ENCODE measurements at places on chromosomes 16 and 17. TPM values are rescaled to one million over a fixed set of nuclear protein-coding genes. Genes with fewer than 3 reads are reported as not detected.

SYCE1L gene
- not detected for total RNA-seq

DNA sequence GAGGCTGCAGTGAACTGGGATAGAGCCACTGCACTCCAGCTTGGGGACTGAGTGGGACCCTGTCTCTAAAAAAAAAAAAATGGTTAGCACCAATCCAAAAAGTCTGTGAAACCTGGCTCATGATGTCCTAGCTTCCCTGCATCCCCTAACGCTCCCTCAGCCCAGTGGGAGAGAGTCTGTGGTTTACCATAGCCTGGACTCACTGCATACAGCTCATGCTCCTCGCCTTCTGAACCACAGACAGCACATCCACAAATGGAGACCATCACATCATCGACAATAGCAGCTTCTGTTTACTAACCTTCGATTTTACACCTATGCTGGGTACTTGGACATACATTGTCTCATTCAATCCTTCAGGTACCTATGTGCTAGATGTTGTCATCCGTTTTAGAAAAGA lies 43.6 kb downstream of the NLRC5 start:
- no peak overlapping the region for H3K4me3 ChIP-seq
- no peaks in the 10 kb centered on the region for H3K27me3 ChIP-seq
- DNase-seq: no peak
- H3K27ac ChIP-seq: no peak overlapping the region
- peaks cover 15% of the 10 kb centered on the region for H3K36me3 ChIP-seq

DNA sequence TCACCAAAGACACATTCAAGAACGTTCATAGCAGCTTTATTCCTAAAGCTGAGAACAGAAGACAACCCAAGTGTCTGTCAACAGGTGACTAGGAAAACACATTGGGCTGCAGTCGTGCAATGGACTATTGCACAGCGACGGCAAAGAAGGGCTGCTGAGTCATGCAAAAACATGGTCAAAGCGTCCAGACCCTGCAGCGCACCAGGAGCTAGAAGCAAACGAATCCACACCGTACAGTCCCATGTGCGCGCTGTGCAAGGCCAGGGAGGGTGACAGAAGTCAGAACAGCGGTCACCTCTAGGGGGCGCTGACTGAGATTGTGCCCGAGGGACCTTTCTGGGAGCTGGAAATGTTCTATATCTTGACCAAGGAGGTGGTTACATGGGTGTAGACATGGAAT lies 266.4 kb downstream of the MAF start:
- no peaks in the 10 kb centered on the region for H3K4me1 ChIP-seq
- H3K27me3 ChIP-seq: no peaks in the 10 kb centered on the region

- no peak overlapping the region for H3K27ac ChIP-seq
- no peak overlapping the region for H3K4me3 ChIP-seq
- DNase-seq: no peak
- H3K27me3 ChIP-seq: no peaks in the 10 kb centered on the region
These were observed 20.2 kb downstream of the AP2B1 start for GRCh38 chr17:35607239-35607847.

DNA sequence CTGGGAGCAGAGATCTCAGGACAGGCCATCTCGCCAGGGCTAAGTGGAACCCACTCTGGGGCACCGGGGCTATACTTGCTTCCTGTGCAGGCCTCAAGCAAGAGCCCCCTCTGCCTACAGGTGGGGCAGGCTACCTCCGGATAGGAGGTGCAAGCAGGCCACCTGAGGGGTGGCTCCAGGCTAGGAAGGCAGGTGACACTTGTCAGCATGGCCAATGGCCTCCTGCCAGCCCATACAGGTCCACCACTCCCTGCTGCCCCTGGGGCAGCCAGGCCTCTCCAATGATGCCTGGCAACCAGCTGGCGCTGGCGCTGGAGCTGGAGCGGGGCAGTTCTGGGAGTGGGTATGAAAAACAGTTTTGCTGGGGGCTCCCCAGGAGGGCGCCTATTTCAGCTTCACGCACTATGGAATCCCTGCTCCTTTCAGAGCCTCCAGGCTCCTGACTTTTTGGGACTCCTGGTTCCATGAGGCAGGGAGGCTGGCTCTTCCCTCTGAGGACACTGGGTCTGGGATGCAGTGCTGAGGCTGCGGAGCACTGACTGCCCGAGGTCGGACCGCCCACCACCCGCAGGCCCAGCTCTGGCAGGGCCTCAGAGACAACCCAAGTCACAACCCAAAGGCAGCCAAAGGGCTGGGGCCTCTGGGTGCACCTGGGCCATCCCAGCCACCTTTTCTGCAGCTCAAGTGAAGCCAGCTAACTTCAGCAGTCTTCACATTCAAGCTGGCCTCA lies 8.4 kb upstream of the SREBF1 start:
- H3K4me1 ChIP-seq: peaks cover 45% of the 10 kb centered on the region
- H3K27ac ChIP-seq: no peak overlapping the region
- no peaks in the 10 kb centered on the region for H3K27me3 ChIP-seq
- peaks cover 11% of the 10 kb centered on the region for H3K36me3 ChIP-seq
- H3K4me3 ChIP-seq: no peak overlapping the region
- DNase-seq: no peak

FBXL16 gene
- 0.59 TPM for total RNA-seq

Measured in heart left ventricle (tissue), 16 donors.